ENCODE measurements at places on chromosomes 12 and 14.

DNA sequence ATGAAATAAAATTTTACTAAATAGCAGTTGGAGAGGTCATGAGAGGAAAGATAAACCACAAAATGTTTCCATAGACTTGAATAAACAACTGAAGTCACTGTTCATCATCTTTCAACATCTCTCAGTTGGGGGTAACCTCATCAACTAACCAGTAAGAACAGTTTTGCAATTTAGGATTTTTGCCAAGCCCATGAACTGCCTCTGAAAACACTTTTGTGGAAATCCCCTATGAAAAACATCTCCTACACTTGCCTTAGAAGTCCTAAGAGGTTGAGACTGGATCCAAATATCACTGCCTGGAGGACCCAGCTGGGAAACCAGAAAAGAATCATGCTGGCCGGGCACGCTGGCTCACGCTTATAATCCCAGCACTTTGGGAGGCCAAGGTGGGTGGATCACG lies 273.1 kb downstream of the C12orf50 start:
- no peak for DNase-seq

- DNase-seq, result no peak
Observed at GRCh38 chr12:124919521-124920352, 5.3 kb upstream of the UBC start.

GRCh38 chr14:32443890-32444661 lies 115.0 kb downstream of the AKAP6 start:
- DNase-seq, result no peak

DNA sequence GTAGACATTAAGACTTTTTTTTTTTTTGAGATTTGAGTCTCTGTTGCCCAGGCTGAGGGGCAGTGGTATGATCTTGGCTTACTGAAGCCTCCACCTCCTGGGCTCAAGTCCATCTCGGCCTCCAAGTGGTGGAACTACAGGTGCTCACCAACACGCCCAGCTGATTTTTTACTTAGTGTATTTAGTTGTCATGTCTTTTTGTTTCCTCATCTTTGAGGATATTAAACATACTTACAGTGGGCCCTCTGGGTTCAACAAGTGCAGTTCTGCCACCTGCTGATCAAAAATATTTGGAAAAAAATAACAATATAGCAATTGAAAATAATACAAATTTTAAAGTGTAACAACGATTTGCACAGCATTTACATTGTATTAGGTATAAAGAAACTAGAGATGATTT lies 4.4 kb upstream of the B4GALNT1 start:
- DNase-seq, result no peak

- DNase-seq, result no peak
Observed at GRCh38 chr14:41378526-41378925, 228.2 kb upstream of the LRFN5 start.

DNA sequence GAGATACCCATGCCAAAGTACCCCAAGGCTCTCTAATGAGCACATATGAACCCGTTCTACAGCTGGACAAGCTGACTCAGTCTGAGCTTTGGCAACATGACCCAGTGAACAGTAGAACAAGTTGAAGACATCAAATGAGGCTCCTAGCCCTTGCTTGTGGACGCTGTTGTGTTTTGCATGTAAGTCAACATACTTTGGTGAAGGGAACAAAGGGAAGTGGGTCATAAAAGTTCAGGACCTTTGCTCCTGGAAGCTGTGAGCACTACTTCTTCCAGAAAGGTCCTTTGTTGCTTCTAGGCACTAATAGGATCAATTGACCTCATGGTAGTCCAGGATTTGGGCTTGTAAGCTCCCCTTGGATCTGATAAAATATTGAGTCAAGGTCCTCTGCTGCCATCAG lies 613.5 kb upstream of the TBX3 start:
- DNase-seq, result no peak

DNA sequence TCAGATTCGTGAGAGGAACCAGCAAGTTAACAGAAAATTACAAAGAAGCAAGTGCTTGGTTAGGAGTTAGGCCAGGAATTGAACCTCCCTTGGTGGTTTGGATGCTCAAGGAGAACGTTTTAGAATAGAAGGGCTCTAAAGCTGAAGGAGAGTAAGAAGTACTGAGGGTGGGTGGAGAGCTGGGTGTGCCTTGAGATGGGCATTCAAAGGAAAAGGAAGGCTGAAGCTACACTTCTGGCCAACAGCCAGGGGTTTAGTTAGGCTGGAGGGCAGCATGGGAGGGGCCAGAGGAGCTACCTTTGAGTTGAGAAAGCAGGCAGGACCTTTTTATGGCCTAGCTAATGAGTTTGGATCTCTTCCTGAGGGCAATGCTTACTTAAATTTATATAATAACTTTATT lies 421.2 kb downstream of the CCDC91 start:
- no peak for DNase-seq

DNA sequence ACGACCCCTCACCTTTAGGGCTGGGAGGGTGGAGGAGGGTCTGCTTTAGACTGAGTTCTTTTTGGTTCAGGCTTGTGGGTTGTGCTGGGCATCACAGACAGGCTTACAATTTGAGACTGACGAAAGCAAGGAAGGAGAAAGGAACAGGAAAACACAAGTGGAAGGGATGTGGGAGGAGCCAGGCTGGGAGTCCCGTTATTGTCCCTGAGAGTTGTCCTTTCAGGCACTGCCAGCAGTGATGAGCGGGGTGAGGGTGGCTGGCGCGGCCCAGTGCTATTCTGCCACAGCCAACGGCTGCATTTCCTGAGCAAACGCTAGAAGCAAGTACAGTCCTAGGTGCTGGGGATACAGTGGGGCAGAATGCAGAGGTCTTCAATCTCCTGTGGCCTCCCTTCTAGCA lies 29.2 kb upstream of the TSPAN9 start:
- no peak for DNase-seq

- no peak for DNase-seq
Observed at GRCh38 chr14:70808416-70809224, 693 bp downstream of the MAP3K9 start.

GRCh38 chr12:14905269-14906004 lies 19.8 kb upstream of the MGP start:
- no peak for DNase-seq

DNA sequence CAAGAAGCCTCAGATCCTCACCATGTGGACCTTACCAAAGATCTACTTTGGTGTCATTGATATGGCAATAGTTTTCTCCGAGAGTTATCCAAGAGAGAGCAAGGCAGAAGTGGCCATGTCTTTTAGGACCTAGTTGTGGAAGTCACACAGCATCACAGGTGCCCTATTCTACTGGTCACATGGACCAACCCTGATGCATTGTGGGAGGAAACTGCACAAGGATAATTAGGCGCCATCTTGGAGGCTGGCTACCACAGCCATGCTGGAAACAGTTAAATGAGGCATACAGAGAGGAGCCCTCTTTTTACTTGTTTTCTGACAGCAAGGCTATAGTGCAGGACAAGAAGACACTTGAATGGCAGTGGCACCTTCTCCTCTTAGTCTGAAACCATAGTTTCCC lies 49.8 kb downstream of the GNS start:
- DNase-seq, result no peak

- DNase-seq, result no peak
Observed at GRCh38 chr12:57241402-57242310, 9.3 kb downstream of the STAC3 start.

DNA sequence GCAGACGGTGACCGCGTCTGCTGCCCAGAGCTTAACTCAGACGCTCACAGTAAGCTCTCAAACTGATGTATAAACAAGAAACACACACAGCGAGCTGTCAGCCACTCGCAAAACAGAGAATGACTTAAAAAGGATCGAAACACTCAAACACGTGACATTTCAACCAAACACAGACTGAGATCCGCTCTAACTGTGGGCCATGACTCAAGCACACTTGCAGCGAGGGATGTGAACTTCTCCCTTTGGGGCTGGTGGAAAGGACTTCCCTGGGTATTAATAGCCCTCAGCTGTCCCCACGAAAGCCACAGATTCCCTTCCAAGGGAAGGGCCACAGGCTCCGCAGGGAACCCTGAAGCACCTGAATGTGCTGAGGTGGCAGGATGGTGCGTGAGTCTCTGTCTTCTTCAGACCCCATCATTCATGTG lies 29.1 kb downstream of the CCDC88C start:
- no peak for DNase-seq

- no peak for DNase-seq
Observed at GRCh38 chr12:78916845-78917480, 52.4 kb downstream of the SYT1 start.

GRCh38 chr12:93767524-93767863 lies 90.3 kb downstream of the CRADD start:
- DNase-seq, result no peak

GRCh38 chr12:89194683-89195082 lies 157.6 kb downstream of the DUSP6 start:
- no peak for DNase-seq

DNA sequence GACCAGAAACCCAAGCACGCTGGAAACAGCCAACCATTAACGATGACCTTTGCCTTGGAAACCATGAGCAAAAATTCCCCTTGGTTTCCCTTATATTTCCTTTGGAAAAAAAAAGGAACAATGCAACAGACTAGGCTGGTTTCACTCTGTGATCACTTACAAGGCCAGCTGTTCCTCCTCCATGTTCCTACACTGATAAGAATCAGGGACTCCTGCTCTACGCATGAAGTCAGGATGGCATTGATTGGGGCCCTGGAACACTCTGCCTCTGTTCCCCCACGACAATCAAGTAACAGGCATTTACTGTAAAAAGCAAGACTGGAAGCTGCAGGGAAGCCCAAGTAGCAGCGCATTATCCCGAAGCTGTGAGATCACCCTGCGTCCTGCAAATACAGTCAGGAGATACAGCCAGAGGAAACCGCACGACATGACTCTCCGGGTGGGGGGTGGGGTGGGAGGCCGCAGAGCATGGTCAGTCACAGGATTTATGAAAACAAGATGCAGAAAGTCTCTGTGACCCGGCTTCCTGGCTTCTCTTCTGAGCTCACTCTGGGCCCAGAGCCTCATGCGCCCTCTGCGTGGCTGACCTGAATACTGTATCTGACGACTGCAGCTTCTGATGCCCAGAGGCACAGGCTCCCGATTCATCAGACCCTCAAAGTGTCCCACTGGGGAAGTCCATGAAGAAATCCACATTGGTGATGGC lies 31.1 kb downstream of the SSH1 start:
- peak; percentile 22 for DNase-seq

- no peak for DNase-seq
Observed at GRCh38 chr12:117980616-117981015, 11.8 kb upstream of the KSR2 start.

- no peak for DNase-seq
Observed at GRCh38 chr12:28963554-28963953, 185.5 kb upstream of the FAR2 start.

DNA sequence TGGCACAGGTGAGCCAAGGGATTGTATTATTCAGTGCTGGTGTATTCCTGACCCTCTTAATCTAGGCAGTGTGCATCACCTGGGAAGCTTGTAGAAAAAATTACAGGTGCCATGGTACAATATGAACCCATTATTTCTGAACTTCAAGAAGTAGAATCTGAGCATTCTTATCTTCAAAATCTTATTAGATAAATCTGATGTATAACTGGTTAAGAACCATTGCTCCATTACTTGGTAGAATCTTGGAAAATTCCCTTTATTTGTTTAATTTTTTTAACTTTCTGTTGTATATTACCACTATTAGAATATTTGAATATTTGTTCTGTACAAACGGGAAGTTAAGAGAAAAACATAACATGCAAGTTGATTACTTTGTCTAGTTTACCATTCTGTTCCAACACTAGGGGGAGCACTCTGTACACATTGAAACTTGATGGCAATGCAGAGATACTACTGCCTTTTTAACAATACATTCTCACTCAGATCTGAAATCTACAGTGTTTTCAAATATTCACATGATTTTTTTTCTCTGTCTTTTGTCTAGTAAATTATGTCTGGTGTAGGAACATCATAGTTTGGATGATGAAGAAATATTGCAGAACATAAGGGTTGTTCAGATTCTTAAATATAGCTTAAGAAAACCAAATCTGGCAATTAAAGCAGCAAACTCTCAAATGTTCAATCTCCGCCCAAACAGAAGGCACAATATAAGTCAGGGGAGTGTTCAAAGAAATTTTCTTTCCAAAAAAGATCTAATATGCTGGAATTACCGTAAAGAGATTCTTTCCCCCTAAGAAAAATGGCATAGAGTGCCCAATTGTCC lies 196.6 kb downstream of the PCNX1 start:
- no peak for DNase-seq

GRCh38 chr12:101924618-101925017 lies 47.2 kb downstream of the DRAM1 start:
- no peak for DNase-seq

GRCh38 chr12:14827043-14827442 lies 13.1 kb upstream of the SMCO3 start:
- no peak for DNase-seq

- DNase-seq, result no peak
Observed at GRCh38 chr14:103347091-103347815, 13.2 kb downstream of the EIF5 start.

DNA sequence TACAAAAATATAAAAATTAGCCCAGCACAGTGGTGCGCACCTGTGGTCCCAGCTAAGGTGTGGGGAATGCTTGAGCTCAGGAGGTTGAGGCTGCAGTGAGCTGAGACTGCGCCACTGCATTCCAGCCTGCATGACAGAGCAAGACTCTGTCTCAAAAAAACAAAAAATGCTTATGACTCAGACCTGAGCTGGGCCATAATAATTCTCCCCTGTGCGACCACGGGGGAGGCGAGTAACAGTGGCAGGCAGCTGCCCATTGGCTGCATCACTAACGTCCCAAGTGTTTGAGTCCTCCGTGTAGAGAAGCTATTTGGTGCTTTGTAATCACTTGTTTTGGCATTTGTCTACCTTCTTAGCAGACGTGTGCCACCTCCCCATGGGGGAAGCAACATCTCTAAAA lies 24.9 kb downstream of the PSMC1 start:
- no peak for DNase-seq

GRCh38 chr12:31210541-31210940 lies 115.4 kb downstream of the SINHCAF start:
- no peak for DNase-seq

GRCh38 chr12:105319691-105320209 lies 10.7 kb upstream of the C12orf75 start:
- no peak for DNase-seq

GRCh38 chr14:99554757-99555531 lies 49.1 kb downstream of the CCDC85C start:
- DNase-seq, result no peak

DNA sequence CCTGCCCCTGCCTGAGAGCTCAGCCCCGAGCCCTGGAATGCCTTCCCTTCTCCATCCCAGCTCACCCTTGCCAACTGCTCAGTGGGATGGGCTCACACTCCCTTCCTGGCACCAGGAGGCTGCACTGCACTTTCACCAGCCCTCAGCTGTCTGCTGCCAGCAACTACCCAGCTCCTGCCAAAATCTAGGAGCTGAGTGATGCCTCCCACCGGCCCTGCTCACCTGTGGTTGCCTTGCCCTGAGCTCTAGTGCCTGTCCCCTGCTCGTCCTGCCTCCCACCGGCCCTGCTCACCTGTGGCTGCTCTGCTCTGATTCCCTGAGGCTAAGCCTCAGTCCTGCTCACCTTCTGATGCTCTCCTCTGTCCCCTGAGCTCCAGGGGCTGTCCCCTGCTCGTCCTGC lies 119.8 kb downstream of the TMEM121 start:
- no peak for DNase-seq

DNA sequence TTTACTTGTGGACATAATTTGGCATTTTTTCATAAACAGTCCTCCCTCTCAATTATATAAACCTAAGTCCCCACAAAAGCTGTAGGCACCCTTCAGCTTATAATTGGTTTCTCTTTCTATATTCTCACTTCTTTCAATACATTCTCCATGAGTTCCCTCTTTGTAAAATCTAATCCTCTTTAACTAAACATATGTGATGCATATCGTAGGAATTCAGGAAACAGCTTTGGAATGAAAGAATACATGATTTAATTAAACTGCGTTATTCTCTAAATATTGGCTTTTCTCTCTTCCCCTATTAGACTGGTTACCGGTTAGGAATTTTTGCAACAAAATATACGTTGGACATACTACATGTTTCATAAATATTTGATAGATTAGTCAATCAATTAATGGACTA lies 1122.6 kb downstream of the FLRT2 start:
- DNase-seq, result no peak

All from GOT3 (cell line).